SK-N-SH (cell line): ENCODE measurements at places on chromosomes 3 and 15. TPM values are rescaled to one million over a fixed set of nuclear protein-coding genes. Genes with fewer than 3 reads are reported as not detected.

The MAP2K1 gene
- 21.8 and 25.5 TPM in 2 replicates for polyA plus RNA-seq

The GATM gene
- 0.54 and 0.58 TPM in 2 replicates for polyA plus RNA-seq

GRCh38 chr3:54550221-54550977 is 377.5 kb downstream of the LRTM1 start:
- no peak overlapping the region for H3K4me3 ChIP-seq
- H3K27ac ChIP-seq: no peak overlapping the region
- no peaks in the 10 kb centered on the region for H3K36me3 ChIP-seq
- no peaks in the 10 kb centered on the region for H3K27me3 ChIP-seq

DNA sequence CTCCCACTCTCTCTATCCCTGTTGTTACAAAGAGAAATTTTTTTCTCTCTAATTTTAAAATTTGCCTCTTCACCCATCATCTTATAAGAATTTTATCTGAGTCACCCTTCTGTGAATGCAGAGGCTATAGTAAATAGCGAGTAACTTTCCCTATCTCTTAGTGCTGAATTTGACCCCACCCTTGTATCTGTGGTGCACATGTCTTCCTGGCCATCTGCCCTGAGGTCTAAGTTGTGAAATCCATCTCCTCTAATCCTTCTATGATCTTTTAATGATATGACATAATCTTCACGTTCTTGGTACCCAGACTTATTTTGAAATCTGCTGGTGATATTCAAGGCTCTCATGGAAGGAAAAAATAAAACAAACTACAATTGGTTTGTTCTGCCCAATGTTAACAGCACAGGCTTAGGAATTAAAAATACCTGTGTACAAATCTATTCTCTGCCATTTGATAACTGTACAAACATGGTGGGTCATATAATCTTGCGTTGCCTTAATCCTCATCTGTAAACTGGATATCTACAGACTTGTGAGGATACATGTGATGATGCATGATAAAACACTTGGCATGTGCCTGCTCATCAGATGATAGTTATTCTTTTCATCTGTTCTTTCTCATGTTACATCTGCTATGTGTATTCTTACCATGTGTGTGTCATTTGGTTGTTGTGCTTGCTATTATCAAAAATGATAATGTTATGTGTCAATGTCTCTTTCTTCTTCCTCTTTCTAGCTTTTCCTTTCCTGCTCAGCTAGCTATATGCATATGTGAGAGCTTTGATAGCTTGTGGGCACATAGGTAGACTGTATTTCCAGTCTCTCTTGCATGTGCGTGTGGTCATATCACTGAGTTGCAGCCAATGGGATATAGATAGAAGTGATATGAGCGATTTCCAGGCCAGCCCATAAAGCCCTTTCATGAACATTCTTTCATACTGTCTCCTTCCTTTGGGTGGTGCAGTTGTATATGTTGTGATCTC is 13.7 kb upstream of the CCR3 start:
- H3K4me3 ChIP-seq: no peak overlapping the region
- no peaks in the 10 kb centered on the region for H3K36me3 ChIP-seq
- peaks cover 20% of the 10 kb centered on the region for H3K27me3 ChIP-seq

- H3K27me3 ChIP-seq: no peaks in the 10 kb centered on the region
- H3K36me3 ChIP-seq: no peaks in the 10 kb centered on the region
- H3K4me3 ChIP-seq: no peak overlapping the region
- no peak for DNase-seq
- H3K4me1 ChIP-seq: no peaks in the 10 kb centered on the region
These were observed 104.9 kb downstream of the SOX14 start for GRCh38 chr3:137869022-137869421.

DNA sequence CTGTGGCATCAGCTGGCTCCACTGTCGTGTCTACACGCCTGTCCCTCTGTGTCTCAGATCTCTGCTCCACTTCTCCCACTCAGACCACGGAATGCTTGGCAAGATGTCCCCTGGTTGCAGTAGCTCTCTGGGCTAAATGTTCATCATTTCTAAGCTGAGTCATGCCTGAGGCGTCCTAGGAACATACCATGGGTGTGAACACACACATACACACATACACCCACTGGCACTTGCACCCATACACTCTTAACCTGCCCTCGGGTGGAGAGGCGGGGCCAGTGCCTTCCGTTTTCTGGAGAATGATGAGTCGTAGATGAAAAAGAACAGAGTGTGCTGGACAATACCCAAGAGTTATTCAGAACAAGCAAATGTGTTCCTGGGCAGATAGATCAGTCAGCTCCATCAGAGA is 72.4 kb downstream of the SENP2 start:
- no peak overlapping the region for H3K27ac ChIP-seq
- H3K4me1 ChIP-seq: peaks cover 52% of the 10 kb centered on the region
- H3K4me3 ChIP-seq: no peak overlapping the region
- H3K36me3 ChIP-seq: peaks cover 17% of the 10 kb centered on the region; the same call in 1 of the 2 replicates

DNA sequence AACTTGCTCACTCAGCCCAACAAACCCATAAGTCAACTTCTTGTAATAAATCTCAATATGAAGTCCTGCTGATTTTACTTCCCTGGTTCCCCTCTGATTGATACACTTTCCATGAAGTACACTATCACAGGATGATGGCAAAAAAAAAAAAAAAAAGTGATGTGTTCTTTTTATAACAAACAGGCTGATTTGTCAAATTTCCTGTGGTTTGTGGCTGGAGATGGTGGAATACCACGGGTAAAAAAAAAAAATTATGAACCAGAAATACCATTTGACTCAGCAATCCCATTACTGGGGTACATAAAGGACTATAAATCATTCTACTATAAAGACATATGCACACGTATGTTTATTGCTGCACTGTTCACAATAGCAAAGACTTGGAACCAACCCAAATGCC is 10.7 kb upstream of the SERPINI2 start:
- H3K4me3 ChIP-seq: no peak overlapping the region
- H3K36me3 ChIP-seq: no peaks in the 10 kb centered on the region
- H3K27ac ChIP-seq: no peak overlapping the region
- DNase-seq: no peak
- no peaks in the 10 kb centered on the region for H3K4me1 ChIP-seq
- H3K27me3 ChIP-seq: no peaks in the 10 kb centered on the region

DNA sequence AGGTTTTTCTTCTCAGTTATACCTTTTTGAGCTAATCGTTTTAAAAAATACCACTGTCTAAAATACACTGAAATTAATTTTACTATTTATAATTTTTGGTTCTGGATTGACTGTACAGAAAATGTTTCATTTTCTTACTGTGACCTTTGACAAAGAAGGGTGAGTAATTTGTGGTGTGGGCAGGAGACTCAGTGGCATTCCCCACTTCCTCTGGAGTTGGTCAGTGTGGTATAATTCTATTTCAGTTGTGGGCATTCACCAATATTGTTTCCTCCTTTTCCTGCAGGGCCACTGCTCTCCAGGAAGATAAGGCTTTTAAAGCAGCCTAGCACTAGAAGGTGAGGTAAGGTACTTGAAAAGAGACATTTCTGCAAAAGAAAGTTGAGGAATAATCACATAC is 6.5 kb downstream of the DAG1 start:
- H3K27ac ChIP-seq: no peak overlapping the region
- H3K27me3 ChIP-seq: no peaks in the 10 kb centered on the region
- H3K36me3 ChIP-seq: peaks cover 2% of the 10 kb centered on the region; the same call in 1 of the 2 replicates
- H3K4me1 ChIP-seq: 0 out of 2 replicates have a peak, but pooled peaks cover 8% of the 10 kb centered on the region
- no peak overlapping the region for H3K4me3 ChIP-seq

GRCh38 chr3:33099701-33100100 is 2.8 kb upstream of the GLB1 start:
- DNase-seq: no peak
- no peak overlapping the region for H3K27ac ChIP-seq
- no peaks in the 10 kb centered on the region for H3K36me3 ChIP-seq
- H3K27me3 ChIP-seq: no peaks in the 10 kb centered on the region
